ENCODE measurements at places on chromosomes 16 and 17.

- DNase-seq = no peak
Observed at GRCh38 chr16:86367291-86368072, 142.8 kb upstream of the FOXF1 start.

GRCh38 chr17:57810721-57811637 is 38.9 kb downstream of the MRPS23 start:
- peak; percentile 74 for DNase-seq

DNA sequence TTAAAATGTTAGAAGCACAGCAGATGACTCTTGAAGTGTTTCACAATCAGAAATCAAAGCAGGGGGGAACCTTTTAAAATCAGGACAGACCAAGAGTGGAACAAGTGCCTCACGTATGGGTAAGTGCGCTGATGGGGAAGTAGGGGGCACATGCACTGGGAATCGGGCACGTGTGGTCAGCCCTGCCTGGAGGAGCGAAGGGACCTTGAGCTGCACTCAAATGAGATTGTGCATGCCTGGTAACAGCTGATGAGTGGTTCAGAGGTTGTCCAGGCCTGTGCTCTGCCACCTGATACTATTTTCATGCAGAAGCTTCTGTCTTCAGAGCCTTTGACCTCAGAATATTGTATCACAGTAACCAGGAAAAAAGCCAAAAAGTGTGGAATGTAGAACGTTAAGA is 13.7 kb upstream of the XYLT2 start:
- no peak for DNase-seq

- no peak for DNase-seq
Observed at GRCh38 chr16:60882816-60883215, 1153.4 kb downstream of the CDH8 start.

GRCh38 chr17:59848778-59849177 is 44.0 kb downstream of the TUBD1 start:
- no peak for DNase-seq

DNA sequence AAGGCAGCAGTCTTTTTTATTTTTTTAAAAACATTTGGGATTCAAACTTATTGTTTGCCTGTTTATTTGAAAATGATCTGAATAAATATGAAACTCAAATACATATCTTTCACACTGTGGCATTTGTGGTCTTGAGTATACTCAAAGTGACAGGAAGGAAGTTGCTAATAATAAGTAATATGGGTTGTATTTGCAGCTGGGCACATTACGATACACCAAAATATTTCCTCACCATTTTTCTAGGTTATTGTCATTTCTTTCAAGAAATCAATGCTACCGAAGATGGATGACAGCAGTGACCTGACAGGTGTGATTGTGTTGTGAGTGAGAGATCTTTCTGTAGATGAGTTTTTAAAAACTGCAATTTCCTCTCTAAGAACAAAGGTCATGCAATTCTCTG is 665.7 kb downstream of the CDH8 start:
- no peak for DNase-seq

DNA sequence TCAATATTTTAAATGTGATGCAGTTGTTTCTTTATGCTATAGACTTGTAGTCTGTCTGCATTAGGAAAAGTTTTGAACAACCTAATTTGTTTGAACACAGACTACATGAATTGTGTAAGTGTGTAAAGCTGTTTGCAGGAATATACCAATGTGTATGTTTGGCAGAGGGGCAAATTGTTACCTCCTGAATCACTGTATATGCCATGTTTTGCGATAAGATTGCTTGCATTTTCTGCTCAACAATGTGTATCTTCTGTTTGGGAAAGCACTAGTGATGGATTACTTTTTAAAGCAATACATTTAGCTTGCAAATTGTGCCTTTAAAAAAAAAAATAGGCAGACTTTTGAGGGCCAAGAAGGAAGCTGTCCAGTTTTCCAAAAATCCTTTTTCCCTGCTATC is 14.6 kb downstream of the RBBP6 start:
- DNase-seq = no peak

- peak; percentile 52 for DNase-seq
Observed at GRCh38 chr17:64622931-64623654, 39.0 kb downstream of the SMURF2 start.

DNA sequence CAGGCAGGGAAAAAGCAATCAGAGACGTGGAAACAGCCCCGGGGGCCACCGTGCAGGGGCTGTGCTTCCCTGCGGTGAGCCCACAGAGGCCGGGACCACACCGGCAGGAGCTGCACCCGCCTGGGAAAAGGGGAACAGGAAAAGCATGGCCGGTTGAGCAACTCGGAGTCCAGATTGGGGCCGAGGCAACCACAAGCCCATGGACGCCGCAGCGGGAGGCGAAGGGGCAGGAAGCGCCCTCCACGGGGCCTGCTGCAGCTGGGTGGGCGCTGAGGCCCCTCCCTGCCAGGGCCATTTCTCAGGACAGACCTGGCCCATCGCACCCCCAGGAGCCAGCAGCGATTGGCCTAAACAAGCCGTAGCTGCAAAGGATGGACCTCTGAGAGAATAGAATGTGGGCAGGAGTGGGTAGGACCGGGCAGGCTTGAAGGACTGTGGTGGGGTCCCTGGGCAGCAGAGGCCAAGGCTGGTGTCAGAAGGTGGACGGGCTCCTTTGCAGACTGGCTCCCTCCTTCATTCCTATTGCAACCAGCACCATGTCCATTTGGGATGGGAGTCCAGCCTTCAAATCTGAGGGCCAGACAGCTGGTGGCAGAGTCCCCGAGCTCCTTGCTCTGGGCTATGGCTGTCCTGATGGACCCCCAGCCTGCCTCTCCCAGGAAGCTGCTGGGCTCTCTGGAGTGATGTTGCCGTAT is 30.4 kb downstream of the COX4I1 start:
- DNase-seq = no peak

GRCh38 chr17:63816669-63817068 is 10.6 kb upstream of the PSMC5 start:
- DNase-seq = no peak

- peak; percentile 73 for DNase-seq
Observed at GRCh38 chr17:73304971-73305812, 6.6 kb downstream of the CDC42EP4 start.

DNA sequence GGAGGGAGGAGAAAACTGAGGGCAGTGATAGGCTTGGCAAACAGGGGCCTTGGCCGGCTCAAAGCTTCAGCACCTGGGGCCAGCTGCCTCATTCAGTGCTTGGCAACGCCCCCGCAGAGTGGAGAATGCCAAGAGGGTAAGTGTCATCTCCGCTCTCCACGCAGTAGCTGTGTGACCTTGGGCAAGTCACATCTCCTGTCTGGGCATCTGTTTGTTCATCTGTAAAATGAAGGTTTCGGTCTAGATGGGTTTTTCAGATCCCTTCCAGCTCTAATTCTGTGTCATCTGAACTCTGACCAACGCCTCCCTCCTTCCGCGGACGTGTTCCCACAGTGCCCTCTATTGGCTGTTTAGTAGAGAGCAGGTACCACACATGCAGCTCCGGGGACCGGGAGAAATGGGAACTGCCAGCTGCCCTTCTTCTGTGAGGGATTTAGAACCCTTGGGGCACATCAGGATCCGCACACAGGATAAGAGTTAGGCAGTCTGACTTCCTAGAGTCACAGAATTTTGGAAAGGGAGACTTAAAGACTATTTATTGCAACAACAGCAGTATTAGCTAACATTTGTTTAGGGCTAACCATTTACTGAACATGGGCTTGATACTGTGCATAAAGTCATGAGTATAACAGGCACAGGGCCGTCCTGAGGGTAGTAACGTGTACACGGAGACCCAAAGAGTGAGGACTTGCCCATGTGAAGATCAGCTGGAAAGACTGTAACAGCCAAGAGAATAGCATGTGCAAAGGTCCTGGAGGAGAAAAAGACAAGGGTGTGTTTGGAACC is 26.8 kb downstream of the GP2 start:
- DNase-seq = peak; percentile 64

GRCh38 chr17:9470171-9470570 is 105.4 kb downstream of the STX8 start:
- no peak for DNase-seq

- no peak for DNase-seq
Observed at GRCh38 chr16:81456523-81457325, 12.1 kb downstream of the CMIP start.

GRCh38 chr16:3046641-3047386 is 453 bp downstream of the MMP25 start:
- DNase-seq = no peak

DNA sequence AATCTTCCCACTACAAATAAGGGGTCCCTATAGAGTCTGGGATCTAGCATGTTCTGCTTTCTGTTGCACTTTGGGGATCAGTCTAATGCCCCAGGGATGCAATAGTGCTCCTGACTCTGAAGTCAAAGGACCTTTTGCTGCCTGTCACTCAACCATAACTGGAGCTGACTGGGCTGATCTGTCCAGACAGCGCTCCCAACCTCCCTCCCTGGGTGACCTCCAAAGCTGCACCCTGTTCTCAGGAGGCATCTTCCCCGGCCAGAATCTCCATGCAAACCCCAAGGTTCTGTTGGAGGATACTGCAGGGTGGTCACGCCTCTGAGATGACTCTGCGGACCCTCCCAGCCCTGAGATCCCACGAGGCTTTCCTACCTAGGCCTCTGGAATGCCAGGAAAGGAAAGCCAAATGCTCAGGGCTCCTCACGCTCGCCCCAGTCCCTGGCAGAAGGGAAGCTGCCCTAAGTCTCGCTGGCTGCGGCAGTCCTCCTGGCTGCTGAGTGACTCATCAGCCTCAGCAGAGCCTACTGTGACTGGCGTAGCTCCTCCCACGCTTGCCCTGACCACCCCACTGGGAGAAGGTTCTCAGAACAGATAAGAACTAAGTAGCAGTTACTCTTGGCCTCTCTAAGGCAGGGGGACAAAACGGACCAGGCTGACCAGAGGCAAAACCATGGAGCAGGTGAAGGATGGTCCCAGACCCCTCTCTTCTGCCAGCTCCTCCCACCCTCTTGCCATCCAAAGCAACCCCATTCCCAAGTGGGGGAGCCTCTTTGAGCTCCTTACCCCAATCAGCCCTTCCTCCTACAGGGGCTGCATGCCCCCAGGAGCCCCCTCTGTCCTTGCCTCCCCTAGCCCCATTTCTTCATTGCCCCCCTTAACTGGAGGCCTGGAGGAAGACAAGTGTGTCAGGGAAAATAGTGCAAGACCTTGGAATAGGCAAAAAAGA is 124.1 kb upstream of the TNRC6C start:
- peak; percentile 98 for DNase-seq

- DNase-seq = no peak
Observed at GRCh38 chr17:59751955-59752413, 44.5 kb downstream of the VMP1 start.

GRCh38 chr16:88317613-88317965 is 65.2 kb upstream of the ZNF469 start:
- no peak for DNase-seq

- DNase-seq = no peak
Observed at GRCh38 chr17:35189291-35189690, 4.9 kb downstream of the SLC35G3 start.

DNA sequence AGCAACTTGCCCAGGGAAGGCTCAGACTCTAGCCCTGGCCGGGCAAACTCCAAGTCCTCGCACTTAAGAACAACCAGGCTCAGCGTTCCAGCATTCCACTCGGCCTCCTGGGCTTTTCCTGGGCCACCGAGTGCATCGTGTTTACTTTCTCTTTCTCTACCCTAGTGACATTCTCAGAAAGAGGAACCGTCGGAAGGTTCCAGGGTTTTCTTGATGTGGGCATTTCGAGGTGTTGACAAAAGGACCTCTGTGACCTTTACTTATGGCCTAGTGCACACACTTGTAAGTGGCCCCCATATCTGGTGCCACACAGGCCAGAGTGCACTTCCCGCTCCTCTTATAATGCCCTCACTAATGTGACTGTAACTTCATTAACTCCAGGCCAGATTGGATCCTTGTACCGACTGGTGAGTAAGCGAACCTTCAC is 3.1 kb upstream of the BANP start:
- no peak for DNase-seq

GRCh38 chr16:63928421-63928820 is 1193.4 kb downstream of the CDH11 start:
- DNase-seq = no peak

DNA sequence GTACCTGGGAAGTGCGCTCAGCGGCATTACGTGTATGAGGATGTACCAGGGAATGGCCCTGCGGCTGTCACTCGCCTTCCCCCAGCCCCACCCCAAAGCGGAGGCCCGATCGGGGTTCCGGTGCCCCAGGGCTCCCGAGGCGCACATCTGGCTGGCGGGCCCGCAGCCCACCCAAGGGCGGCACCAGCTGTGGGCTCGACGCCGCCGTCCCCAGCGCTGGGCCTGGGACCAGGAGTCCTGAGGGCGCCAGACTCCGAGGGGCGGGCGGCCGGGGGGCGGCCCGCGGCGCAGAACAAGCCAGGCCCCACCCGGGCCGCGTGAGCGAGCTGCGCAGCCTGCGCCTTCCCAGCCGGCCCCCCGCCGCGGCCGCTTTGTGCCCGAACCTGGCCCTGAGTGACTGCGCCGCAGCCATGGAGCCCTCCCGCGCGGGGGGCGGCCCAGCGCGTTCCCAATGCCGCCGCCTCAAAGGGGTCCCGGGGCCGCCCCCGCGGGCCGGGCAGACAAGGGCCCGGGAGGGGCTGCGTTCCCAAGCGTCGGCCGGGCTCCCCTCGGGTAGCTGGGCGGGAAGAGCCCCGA is 17.4 kb downstream of the ZNF423 start:
- DNase-seq = no peak

- no peak for DNase-seq
Observed at GRCh38 chr17:72430611-72431432, 310.0 kb downstream of the SOX9 start.

GRCh38 chr16:70808371-70808770 is 7.4 kb upstream of the VAC14 start:
- no peak for DNase-seq

DNA sequence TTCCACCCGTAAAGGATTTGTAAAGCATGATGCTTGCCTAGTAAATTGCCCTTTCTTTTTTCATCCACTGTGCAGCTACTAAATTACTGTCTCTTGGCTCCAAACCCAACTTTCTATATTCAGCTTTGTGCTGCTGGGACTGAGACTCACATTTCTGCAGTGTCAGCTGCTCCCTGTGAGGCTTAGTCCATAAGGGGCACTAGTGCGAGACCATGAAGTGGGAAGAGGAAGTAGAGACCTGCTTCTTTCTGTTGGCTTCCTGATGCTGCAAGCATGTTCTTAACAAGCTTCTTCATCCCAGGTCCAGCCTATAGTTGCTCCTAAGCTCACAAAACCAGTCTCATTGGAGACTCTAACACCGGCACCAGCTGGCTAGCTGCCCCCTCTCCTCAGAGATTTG is 74.9 kb upstream of the HS3ST2 start:
- no peak for DNase-seq

GRCh38 chr17:51228161-51228560 is 31.7 kb downstream of the MBTD1 start:
- no peak for DNase-seq

Data from H54 (cell line).